ENCODE measurements at places on chromosomes 16 and 17. TPM values are rescaled to one million over a fixed set of nuclear protein-coding genes. Genes with fewer than 3 reads are reported as not detected.

DNA sequence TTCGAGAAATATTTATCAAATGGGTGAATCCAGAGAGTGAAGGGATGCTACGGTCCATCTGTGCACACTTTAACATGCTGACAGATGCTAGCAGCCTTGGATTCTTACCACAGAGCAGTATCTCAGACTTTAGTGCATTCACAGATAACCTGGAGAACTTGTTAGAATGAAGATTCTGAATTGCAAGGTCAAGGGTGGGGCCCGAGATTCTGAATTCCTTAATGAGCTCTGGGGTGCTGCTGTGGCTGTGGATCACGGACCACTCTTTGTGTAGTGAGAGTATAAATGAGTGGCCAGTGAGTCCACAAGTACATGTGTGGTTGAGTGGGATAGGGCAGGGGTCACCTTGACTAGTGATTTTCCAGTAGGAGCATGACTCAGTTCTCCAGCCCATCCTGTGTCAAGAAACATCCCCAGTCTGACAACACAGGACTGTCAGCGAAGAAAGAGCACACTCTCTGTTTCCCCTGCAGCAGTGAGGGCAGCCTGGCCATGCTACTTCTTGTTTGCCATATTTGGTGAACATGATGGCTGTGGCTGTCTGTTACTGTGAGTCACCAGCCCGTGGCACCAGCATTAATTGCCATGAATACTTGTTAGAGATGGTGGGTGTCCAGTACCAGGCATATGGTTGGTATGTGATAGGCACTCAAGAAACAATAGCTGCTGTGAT is 13.0 kb upstream of the SALL1 start:
- H3K36me3 ChIP-seq, result no peaks in the 10 kb centered on the region
- no peak for DNase-seq
- H3K27ac ChIP-seq, result no peak overlapping the region
- H3K4me1 ChIP-seq, result peaks cover 10% of the 10 kb centered on the region

The TPSG1 gene
- not detected for total RNA-seq

The ADPRM gene
- 8.8 TPM for total RNA-seq

The MIS12 gene
- total RNA-seq, result 22.8 TPM

The KRT25 gene
- not detected for total RNA-seq
